ENCODE measurements at places on chromosomes 11 and 22.

- no peak for DNase-seq
These were observed 99.6 kb upstream of the RTL6 start for GRCh38 chr22:44597616-44598015.

DNA sequence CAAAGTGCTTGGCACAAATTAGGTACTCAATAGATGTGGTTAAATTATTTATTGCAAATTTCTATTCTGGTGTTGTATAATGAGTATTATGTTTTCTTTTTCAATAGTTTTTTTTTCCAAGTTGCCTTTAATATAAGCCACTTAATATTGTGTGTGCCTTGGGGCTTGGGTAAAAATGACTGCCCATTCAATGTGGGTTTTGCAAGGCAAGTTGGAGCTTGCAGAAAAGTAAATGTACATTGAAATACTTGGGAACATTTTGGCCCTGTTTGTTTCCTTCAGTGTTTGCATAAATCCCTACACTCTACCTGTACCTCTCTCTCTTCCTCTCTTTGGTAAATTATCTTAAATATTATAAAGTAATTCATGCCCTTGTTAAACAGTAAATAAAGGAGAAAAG, 2.1 kb upstream of the CCDC81 start:
- DNase-seq: no peak

DNA sequence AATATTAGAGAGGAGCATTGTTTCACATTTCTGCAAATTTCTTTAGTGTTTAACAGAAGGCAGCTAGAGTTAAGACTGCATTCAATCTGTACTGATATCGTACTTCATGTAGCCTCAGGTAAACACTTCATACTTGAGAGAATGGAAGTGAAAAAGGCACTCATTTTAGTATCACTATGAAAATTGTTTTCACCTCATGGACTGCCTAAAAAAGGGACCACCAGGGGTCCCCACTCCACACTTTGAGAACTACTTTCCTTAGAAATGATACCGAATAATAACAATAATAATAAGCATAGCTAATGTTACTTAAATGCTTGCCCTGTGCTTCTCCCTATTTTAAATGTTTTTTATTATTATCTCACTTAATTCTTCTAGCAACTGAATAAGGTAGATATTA, 95.1 kb downstream of the BLID start:
- no peak for DNase-seq

- DNase-seq: no peak
These were observed 1.5 kb upstream of the MMP20 start for GRCh38 chr11:102626676-102627075.

- no peak for DNase-seq
These were observed 6.5 kb downstream of the HBG1 start for GRCh38 chr11:5242933-5243815.

- DNase-seq: no peak
These were observed 44.8 kb downstream of the LMO1 start for GRCh38 chr11:8218840-8219239.

- no peak for DNase-seq
These were observed 352.8 kb downstream of the SHANK2 start for GRCh38 chr11:70899616-70900015.
